ENCODE measurements at places on chromosomes 13 and 19.
A peak's percentile ranks its signal among the peaks of the same experiment; 100 is the strongest.

GRCh38 chr13:75016225-75016624 lies 465.7 kb downstream of the TBC1D4 start:
- no peak for DNase-seq

DNA sequence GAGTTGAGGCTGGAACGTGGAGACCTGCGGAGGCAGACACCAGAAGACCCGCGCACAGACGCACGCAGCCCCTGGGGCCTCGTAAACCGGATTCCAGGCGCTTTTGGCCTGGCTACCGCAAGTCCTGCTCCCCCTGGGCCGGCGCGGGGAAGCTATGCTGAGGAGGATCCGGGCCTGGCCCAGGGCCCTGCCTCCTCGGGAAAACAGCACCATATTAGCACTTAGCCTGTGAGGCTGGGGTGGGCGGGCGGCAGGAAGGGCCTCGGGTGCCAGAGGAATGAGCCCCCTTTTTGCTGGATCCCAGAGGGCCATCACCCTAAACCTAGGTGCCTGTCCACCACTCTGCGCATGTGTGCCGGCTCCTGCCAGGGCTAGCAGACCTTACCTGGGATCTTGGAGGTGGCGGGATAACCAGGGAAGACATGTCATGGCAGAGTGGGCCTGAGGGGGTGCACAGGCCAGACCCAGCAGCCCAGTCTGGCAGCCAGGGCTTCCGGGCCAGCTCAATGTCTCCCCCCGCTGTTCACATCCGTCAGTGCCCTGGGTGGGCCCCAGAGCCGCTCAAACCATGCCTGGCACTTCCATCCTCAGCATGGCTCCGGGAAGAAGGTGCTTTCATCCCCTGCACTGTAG lies 7.3 kb downstream of the ELOF1 start:
- no peak for DNase-seq

DNA sequence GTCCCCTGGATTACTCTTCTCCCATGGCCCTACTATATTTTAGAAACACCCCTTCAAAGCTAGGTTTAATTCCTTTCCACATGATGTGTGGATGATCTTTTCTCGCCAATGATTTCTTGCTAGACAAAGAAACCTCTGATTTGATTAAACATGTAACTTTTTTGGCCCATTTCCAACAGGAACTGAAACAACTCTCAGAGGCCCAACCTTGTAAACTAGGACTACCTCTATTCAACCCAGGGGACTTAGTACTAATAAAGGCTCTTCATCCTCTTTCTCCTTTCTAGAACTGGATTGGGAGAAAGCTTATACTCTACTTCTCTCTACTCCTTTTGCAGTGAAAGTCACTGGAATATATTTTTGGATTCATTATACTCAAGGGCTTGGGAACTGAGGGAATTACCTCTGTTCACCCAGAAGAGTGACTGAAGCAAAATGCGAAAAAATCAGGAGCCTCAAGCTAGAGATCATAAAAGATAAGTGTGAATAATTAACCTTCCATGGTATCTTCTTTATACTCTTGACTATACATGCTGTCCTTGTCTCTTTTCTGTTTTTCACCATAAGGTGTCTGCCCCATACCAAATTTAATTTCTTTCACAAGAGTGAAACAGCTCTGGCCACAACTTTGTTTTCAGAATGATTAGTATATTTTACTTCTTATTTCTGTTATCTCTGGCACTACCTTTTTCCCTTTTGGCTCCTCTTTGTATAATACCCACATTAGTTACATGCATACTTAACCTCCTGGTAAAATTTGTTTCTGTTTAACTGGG lies 977.6 kb downstream of the SLITRK5 start:
- DNase-seq, result no peak

GRCh38 chr19:58304748-58305064 lies 471 bp upstream of the ERVK3-1 start:
- no peak for DNase-seq

DNA sequence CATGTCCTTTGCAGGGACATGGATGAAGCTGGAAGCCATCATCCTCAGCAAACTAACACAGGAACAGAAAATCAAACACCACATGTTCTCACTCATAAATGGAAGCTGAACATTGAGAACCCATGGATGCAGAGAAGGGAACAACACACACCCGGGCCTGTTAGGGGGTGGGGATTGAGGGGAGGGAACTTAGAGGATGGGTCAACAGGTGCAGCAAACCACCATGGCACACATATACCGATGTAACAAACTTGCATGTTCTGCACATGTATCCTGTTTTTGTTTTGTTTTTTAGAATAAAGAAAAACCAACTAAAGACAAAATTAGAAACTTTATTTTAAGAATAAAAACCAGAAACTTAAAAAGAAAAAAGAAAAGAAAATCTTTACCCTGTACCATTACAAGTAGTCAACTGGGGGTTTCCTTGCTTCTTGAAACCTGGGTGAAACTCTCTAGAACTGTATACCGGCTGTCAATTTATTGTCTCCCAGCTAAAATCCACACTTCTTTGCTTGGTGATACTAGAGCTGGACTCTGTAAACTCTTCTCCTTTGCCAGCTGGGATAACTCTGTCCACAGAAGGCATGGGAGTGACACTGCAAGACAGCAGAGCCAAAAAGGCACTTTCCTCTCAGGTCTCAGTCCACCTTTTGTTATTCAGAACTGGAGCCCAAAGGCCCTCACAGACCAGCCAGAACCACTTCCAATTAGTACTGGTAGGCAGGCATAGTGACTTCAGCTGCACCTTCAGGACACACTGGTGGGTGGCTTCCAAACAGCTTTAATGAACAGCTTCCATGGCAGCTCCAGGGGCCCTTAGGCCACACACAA lies 9.0 kb downstream of the MICU2 start:
- no peak for DNase-seq

GRCh38 chr13:86135856-86136255 lies 336.6 kb upstream of the SLITRK6 start:
- no peak for DNase-seq

- DNase-seq, result no peak
These were observed 69.1 kb downstream of the CAB39L start for GRCh38 chr13:49374585-49375290.

DNA sequence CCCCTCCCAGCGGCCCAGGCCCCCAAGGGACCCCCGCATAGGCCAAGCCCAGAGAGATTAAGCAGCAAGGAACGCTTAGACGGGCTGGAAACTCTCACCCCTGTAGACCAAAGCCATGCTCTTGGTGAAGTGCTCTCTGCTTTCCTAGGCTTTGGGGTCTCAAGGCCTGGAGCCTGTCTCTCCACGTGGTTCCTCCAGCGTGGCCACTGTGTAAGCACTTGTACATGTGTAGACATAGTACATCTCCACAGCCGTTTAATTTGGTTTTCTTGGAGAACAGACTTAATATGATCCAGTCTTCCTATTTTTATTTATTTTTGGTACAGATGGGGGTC lies 1.1 kb downstream of the NUDT19 start:
- DNase-seq, result no peak

DNA sequence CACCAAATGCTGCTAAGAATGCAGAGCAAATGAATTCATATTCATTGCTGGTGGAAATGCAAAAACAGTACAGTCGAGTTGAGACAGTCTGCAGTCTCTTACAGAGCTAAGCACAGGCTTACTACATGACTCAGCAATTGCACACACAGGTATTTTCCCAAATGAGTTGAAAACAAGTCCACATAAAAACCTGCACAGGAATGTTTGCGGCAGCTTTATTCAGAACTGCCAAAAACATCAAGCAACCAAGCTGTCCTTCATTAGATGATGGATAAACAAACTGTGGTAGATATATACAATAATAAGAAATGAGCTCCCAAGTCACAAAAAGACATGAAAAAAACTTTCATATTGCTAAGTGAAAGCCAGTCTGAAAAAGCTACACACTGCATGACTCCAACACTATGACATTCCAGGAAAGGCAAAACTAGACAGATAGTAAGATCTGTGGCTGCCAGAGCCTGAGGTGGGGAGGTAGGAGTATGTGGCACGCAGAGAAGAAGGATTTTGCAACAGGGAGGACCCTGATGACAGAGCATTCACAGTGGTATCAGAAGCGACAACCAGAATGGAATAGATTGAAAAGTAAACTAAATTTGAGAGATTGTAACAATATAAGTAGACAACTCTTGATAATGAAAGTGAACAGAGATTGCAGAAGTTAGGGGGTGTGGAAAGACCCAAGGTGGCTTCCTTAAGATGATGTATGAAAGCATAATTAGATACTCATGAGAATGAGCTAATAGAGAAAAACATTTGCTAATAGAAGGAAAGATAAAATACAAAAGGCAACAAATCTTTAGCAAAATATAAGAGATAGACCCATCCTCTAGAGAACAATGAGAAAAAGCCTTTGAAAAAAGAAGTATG lies 52.7 kb downstream of the TSC22D1 start:
- DNase-seq, result no peak

DNA sequence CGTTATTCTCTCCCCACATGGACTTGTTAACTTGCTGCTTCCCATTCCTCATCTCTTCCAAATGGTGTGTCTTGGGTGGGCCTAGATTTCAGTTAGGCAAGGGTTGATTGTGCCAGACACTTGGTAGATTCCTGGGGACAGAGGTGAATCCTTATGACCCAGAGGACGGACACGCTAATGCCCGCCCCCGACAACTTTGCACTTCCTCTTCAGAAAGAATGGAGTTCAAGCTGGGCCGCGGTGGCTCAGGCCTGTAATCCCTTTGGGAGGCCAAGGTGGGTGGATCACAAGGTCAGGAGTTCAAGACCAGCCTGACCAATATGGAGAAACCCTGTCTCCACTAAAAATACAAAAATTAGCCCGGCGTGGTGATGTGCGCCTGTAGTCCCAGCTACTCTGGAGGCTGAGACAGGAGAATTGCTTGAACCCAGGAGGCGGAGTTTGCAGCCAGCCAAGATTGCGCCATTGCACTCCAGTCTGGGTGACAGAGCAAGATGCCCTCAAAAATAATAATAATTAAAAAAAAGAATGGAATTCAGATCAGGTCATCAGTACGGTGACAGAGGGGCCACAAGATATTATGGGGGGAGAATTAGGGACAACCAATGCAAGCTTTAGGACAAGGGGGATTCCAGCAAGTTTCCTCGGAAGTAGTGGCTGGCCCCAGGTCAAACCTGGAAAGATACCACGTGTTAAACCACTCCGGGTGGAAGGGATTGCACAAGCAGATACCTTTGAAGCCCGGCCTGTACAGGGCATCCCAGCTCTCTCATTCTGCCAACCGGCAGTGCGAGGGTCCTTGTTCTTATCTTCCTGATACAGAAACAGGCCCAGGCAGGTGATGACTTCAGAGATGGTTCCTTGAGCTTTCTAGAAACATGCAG lies 2.7 kb downstream of the MYO9B start:
- DNase-seq, result no peak

DNA sequence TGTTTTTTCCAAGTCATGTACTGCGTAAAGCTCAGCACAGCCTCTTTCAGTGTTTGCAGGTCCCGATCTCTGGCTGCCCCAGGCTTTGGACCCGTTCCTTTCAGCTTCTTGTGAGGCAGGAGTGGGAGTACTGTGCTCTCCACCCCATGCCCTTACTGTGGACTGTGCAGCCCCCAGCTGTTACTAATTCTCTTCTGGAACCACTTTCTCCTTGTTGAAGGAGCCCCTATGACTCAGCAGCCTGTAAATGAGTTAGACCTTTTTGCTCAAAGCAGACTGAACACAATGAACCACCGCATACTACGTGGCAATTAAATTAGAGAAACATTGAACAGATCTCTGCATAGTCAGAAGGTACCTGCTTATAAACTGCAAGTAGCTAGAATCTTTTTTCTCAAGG lies 39.0 kb downstream of the SERTM1 start:
- no peak for DNase-seq

DNA sequence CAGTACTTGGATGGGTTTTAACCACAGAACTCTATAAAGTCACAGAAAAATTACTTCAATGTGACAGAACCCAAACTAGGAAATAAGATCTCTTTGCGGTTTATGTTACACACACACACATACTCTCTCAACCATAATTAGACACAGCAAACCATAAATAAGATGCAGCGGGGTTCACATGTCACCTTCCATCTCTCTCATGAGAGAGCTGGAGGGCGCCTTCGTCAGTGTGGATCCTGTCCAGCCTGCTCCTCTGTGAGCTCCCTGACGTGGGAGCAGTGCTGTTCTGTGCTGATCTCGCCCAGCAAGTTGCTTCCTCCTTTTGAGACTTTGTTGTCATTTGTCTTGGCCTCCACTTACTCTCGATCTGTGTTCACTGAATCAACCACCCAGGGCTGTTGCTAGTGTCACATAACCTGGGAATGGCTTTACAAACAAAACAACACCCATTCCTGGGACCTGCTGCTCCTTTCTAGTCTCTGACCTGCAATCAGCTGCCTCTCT lies 204.9 kb upstream of the KL start:
- DNase-seq, result no peak

- DNase-seq, result peak; percentile 29
These were observed 236.0 kb downstream of the PCDH9 start for GRCh38 chr13:66994097-66994496.

GRCh38 chr19:15126131-15126910 lies 19.1 kb downstream of the SYDE1 start:
- no peak for DNase-seq

GRCh38 chr13:82698383-82698782 lies 1183.9 kb downstream of the SLITRK1 start:
- DNase-seq, result no peak

DNA sequence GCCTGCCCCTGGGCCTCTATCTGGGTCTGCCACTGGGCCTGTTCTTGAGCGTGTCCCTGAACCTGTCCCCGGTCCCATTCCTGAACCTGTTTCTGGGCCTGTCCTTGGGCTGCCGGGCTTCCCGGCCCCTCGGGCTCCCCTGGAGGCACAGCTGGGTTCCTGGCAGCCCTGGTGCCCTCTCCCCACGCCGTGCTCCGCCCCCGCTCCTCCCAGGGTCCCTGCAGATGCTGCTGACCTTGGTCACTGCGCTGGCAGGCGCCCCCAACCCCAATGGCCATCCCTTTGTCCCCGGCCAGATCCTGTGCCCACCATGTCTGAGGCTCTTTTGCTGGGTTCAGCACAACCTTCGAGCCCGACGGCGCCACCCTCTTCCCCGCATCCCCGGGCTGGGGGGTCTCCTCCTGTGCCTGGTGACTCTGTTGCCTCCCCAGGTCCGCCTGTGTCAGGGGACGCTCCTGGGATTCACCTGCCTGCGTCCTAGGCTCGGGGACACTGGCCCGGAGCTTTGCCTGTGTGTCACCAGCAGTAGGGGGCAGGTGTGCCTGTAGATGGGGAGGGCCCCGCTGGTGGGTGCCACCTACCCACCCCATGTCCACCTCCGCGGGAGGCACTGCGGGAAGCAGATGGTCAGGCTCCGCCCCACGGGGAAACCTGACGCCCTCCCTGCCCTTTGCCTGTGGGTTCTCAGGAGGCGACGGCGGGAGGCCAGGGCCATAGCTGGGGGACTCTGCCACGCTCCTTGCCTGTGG lies 41.0 kb upstream of the GRTP1 start:
- DNase-seq, result peak; percentile 62

- no peak for DNase-seq
These were observed 14.7 kb upstream of the SPART start for GRCh38 chr13:36360903-36361302.

GRCh38 chr13:50636007-50636704 lies 207.3 kb downstream of the DLEU7 start:
- no peak for DNase-seq

DNA sequence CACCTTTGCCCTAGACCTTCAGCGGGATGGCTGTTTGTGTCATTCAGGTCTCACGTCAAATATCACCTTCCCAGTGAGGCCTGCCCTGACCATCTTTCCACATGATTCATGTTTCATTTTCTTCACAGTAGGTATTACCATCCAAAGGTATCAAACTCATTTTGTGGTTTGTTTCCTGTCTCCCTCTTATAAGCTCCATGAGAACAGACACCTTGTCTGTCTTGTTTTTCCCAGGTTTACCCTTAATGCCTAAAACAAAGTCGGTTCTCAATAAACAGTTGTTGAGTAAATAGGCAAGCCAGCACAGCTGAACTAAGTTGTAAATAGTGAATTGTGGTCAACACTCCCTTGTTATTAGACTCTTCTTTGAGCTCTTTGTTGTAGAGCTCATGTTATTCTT lies 122.6 kb upstream of the GJB6 start:
- no peak for DNase-seq

Data from RWPE2 (cell line).